ENCODE measurements at places on chromosomes 5 and 9.

GRCh38 chr9:97388721-97389238 is 23.1 kb upstream of the TDRD7 start:
- DNase-seq: no peak

DNA sequence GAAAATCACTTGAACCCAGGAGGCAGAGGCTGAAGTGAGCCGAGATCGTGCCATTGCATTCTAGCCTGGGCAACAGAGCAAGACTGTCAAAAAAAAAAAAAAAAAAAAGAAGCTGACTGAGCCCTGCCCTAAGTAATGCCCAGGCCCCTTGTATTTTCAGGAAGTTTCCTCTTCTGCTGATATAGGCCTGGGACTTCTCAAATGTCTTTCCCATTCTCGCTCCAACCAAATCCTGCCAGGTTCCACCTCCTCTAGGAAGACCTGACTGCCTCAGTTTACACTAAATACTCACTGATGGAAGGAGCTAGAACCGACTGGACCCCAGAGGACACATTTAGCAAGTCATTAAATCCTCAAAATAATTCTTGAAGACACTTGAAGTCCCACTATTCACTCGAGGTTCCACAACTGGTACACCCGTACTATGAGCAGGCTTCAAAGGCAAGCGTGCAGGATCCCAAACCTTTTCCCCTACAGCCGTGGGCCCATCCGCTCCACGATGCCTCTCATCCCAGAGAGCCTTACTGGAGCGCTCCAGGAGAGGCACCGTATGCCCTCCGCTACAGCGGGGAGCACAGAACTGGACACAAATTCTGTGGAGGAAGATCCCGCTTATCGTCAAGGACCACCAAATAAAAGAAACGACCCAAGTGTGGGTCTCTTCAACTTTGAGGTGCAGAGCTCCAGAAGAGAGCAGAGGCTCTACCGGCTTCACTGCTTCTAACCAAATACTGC is 676 bp downstream of the NOL6 start:
- DNase-seq: no peak

DNA sequence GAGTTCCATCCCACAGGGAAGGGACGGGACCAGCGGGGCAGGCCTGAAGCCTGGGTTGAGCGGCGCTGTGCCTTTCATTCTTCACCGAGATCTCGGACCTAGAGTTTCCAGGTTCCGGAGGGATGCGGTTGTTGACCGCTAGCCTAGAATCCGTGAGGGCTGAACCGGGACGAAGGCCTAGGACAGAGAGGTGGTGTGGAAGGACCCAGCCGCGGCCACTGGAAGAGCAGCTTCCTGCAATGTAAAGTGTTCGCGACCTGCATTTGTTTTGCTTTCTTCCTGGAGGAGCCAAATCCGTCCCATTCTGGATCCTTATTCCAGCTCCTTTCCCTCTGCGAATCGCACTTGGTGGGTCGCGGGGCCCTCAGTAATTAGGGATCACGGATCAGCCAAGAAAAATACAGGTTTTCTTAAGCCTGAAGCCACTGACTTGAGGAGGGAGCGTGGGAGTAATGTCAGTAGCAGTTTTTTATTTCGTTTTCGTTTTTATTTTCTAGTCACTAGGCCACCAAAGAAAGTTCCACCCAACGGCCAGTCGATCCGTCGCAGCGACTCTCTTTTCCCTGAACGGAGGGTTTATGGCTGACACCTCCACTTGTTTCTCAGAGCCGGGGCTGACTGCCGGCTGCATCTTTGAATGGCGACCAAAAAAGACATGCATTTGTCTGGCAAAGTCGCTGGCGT is 48.6 kb downstream of the ANXA2R start:
- DNase-seq: no peak

DNA sequence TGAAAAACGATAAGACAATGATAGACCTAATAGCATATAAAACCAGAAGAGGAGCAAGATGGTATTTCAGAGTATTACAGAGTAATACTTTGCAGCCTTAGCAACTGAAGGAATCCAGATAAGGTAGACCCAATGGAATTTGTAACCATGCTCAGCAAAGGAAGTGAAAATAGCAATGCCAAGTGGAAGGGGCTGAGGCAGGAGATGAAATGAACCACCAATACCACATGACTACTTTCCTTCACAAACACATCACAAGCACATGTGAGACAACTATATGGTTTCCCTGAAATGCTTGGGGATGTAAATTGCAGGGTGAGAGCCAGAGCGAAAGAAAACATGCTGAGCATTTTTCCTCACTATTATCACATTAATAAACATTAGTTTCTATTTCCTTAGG is 79.8 kb upstream of the MELK start:
- DNase-seq: peak; percentile 84

GRCh38 chr9:85730916-85731630 is 10.7 kb downstream of the AGTPBP1 start:
- DNase-seq: no peak

GRCh38 chr9:95273369-95274022 is 44.0 kb downstream of the FANCC start:
- DNase-seq: no peak

- no peak for DNase-seq
These were observed 160.9 kb upstream of the LHFPL2 start for GRCh38 chr5:78809444-78809843.

GRCh38 chr5:113043491-113043931 is 66.9 kb downstream of the DCP2 start:
- no peak for DNase-seq

DNA sequence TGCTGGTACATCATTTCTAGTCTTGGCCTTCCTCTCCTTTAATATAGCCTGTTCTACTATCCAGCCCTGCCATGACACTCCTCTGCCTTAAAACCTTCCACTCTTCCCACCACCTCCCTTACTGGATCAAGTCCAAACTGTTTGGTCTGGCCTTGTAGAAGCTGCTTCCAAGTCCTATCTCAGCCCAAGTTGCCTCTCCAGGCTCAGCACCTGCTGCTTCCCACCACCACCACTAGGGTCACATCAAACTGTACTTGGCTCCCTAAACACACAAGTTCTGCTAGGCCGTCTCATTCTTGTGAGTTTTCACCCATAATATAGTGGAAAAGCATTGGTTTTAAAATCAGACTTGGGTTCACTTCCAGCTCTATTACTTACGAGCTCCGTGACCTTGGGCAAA is 1.4 kb downstream of the NDUFA8 start:
- peak; percentile 67 for DNase-seq

Data from Jurkat, Clone E6-1 (cell line).